Activated CD4-positive, alpha-beta T cell treated with anti-CD3 and anti-CD28 coated beads, Interleukin-2, Interleukin-4, amounts not matched to agents 100 ng/mL and 50 ng/mL, durations not matched to agents 16 hours and 8 hours (primary cell): ENCODE measurements at places on chromosomes 11 and 22.

DNA sequence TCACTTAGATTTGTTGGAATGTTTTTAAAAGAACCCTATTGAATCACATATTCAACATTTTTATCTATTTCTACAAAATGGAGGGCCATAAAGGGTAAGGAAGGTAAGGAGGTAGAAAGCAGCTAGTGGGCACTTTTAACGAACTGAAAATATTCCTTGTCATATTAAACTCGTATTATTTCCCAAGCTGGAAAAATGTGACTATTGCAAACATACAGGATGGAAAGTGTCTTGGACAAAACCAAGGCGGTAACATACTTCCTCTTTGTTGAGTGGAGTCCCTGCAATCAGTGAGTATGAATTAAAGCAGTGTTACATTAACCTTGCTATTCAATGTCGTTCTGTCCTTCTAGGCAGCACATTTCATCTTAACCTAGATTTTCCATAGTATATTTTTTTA, 165.6 kb downstream of the RCN1 start:
- no peak for DNase-seq

- no peak for DNase-seq
These were observed 7.6 kb upstream of the SEPTIN5 start for GRCh38 chr22:19706661-19707151.

- no peak for DNase-seq
These were observed at the start of gene KRTAP5-4 for GRCh38 chr11:1622086-1622485. TSS of gene KRTAP5-4 (minus strand) at chr11:1622138. CDS start at chr11:1622093, 45 bp downstream.

GRCh38 chr11:44006917-44007361, 40.8 kb upstream of the ACCSL start:
- DNase-seq = no peak

DNA sequence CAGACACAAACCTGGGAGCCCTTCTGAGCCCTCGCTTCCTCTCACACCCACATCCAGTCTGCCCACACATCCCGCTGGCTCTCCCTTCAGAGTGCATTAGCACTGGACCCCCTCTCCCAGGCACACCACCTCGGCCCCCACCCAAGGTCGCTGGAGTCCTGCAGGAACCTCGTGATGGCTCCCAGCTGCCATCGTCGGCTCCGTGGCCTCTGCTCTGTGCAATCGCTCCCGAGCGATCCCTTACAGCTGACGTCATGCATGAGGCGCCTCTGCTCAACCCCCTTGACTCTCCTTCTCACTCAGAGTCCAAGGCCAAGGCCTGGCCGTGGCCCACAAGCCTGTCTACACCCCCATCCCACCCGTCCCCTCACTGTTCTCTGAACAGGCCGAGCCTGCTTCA, 183.9 kb downstream of the EFCAB6 start:
- DNase-seq = no peak

GRCh38 chr11:27507557-27508322, 1.2 kb upstream of the LIN7C start:
- DNase-seq = no peak

GRCh38 chr11:22263613-22264012, 70.7 kb downstream of the ANO5 start:
- DNase-seq = no peak

- DNase-seq = peak; percentile 76
These were observed 2.3 kb upstream of the ST3GAL4 start for GRCh38 chr11:126352934-126353801.

- DNase-seq = no peak
These were observed 262.2 kb upstream of the UBASH3B start for GRCh38 chr11:122393209-122393860.

GRCh38 chr11:5992604-5993251, 5.9 kb upstream of the OR52L1 start:
- DNase-seq = no peak

DNA sequence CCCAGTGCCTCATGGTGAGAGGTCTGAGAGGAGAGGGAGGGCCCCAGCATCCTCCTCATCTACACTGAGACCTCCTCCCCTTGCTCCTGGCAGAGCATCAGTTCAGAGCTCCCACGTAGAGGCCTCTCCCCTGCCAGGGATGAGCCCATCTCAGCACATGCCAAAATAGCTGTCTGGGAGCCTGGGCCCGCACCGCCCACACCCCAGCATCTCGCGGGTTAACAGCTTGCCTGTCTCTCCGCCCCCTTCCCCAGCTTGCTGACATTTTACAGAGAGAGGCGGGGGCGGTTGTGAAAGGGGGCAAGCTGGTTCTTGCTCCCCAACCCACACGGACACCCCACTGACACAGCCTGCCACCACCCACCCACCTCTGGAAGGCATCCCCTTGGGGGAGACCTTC, 6.4 kb downstream of the DGKZ start:
- DNase-seq = peak; percentile 28

DNA sequence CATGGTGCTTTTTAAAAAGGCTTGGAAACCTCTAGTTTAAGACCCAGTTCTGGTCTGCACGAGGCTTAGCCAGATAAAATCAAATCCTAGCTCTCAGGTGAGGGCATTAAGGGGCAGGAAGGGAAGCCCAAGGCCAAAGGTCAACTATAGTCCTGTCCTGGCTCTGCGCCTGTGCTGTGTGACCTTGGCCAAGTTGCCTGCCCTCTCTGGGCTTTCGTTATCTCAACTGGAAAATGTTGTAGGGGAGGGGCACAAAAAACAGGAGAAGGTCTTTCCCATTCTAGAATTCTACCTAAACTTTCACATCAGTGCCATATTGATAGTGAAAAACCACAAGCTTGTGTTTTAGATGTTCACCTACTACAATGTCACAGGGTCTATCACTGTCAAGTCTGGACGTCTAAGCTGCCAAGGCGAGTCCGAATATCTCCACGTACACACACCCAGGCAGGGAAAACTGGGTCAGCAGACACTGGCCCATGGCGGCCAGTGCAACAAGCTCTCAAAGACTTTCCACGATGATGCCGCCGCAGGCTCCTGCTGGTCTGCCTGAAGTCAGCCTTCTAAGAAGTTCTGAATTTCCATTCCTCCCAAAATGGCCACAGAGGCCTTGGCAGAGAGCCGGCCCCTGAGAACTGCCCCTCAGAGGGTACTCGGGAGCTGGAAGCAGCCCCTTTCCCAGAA, 18.0 kb downstream of the MN1 start:
- no peak for DNase-seq

DNA sequence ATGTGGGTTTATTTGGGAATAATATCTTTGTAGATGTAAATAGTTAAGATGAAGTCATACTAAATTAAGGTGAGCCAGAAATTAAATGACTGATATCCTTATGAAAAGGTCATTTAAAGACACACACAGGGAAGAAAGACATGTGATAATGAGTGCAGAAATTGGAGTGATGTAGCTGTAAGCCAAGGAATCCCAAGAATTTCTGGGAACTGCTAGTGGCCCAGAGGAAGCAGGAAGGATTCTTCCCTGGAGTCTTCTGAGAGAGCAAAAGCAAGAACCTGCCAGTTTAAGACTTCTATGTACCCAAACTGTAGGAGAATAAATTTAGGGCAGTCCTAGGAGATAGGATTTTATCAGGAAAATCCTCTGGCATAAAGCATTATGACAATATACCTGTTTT, 66.9 kb downstream of the LRRC4C start:
- no peak for DNase-seq
